ENCODE measurements at places on chromosomes 1 and 21.

DNA sequence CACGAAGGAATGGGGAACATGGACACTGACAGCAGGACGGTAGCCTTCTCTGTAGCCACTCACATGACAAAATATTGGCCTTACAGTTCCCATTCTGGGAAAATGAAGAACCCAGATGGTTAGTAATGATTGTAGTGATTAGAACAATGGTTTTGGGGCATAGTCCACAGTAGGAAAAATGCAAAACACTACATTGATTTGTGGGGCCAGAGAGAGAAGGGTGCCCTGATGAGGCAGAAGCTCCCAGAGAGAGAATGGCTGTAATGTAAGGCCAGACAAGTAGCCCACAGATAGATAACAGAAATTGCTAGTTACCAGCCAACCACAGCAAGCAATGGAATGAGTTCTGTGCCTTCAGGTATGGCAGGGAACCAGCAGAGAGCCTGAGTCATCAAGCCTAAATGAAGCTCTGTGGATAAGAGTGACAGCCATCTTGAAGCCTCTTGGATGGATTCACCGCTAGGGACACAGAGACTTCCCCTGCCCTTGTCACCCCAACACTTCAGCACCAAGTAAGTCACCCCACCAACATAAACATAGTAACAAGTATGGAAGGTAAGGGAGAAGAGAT is 206.1 kb downstream of the BACH1 start:
- no peak for DNase-seq

GRCh38 chr1:187326557-187326956 is 497.8 kb downstream of the PLA2G4A start:
- DNase-seq, result no peak

- DNase-seq, result no peak
These were observed 87.5 kb upstream of the FMN2 start for GRCh38 chr1:240004086-240004749.

- DNase-seq, result no peak
These were observed 200.6 kb downstream of the RGS7 start for GRCh38 chr1:241156231-241156965.

DNA sequence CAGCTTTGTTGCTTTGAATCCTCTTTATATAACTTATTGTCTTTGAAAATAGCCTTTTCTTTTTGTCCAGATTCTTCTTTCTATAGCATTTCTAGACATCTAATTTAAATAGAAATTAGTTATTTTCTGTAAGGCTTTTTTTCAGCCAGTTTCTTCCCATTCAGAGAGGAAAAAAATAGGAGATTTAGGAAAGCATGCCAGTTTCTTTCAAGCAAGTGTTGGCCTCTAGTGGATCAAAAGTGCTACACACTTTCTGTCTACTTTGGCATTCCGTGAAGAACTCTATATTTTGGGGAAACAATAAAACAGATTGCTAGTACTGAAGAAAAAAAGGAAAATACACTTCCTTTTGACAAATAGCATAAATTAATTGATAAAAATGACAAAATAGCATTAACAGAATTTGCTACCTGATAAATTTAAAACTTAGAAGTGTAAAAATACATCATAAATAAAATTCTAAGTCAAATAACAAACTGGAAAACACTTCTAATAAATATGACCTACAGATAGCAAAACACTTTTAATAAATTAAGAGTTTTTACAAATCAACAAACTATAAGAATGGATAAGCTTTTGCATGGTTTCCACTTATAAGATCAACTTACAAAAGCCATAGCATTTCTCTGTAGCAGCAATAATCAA is 13.1 kb upstream of the EXO1 start:
- no peak for DNase-seq

DNA sequence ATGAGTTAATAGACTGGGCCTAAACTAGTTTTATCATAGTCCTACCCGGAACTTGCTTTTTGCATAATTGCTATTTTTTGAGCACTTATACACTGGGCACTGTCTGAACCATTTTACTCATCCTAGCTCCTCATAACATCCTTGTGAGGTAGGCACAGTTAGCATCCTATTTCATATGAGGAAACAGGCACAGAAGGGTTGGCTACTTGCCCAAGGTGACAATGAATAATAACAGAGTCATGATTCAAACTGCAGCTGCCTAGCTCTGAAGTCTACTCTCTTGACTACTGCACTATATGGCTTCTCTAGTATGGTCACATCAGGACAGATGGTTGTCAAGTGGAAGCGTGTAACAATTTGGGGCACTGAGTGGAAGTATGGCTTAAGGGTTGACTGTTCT is 18.2 kb upstream of the RC3H1 start:
- DNase-seq, result no peak

DNA sequence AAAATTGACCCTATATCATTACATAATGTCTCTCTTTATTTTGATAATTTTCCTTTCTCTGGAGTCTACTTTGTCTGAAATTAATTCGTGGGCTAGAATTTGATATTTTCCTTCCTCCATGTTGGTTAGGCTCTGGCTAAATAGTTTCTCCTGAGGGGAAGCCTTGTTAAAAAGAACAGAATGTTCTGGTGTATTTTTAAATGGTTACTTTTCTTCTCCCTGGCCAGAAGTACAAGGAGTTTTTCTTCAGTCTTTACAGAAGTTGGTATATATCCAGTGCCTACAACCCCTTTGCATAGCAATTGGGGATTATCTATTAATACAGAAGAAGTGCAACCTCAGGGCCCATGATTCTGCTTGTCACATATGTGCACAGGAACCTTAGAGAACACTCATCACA is 185.6 kb upstream of the RAB4A start:
- DNase-seq, result no peak

GRCh38 chr1:66175098-66175497 is 358.9 kb upstream of the SGIP1 start:
- no peak for DNase-seq

DNA sequence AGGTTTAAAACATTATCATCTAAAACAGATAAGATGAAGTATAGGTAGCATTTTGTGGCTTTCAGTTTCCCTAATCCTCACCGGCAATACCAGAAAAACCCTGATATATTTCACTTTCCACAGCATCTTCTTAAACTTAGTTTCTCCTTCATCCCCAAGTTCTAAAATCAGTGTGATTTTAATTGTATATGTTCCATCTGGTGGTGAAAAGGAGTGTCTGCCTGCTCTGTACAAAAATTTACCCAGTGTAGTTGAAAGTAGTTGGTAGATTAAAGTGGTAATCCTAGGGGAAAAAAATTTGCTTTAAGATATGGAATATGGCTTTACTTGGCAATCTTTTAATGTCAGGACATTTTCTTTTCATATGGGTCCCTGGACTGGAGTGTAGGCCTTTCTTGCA is 74.3 kb downstream of the CEP350 start:
- no peak for DNase-seq

DNA sequence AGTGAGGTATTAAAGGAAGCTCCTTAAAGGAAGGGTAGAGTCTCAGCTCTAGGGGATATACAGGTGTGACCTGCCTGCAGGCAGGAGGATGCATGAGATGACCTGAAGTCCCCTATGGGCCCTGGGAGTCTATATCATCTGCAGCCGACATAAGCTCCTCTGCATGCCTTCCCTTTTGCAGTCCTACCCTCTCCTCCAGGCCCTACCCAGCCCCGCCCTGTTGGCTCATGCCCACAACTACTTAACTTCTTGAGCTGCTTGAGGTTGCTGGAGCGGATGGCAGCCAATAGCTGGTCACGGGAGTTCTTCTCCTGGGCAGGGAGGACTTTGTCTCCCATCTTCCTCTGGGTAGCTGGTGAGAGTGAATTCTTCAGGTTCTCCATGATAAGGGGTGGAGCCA is 10.3 kb downstream of the SHISA4 start:
- DNase-seq, result no peak

All from CD8-positive, alpha-beta T cell (primary cell).